ENCODE measurements at places on chromosomes 3 and 15.

DNA sequence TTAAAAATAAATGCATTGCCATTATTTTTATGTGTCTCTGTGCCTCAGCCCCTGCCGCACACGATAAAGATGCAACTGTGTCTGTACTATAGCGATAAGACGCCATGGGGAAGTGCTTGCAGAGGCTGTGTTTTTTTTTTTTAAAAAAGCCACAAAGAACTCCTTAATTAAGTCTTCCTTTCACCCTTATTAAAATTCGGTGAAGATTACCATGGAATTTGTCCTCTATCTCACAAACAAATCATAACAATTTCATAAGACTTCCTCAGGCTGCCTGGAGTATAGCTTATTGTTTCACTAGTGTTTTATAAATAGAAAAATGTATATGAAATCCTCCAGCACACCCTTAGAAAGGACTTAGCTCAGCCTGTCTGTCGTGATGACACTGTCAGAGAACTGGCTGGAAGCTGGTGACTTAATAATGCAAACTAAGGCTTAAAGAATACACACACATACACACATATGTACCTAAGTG is 374.8 kb upstream of the SLCO3A1 start:
- DNase-seq, result no peak

- DNase-seq, result no peak
Measured at GRCh38 chr3:52463416-52463815, 8.0 kb downstream of the NISCH start.

- no peak for DNase-seq
Measured at GRCh38 chr3:30439451-30440053, 166.8 kb upstream of the TGFBR2 start.

DNA sequence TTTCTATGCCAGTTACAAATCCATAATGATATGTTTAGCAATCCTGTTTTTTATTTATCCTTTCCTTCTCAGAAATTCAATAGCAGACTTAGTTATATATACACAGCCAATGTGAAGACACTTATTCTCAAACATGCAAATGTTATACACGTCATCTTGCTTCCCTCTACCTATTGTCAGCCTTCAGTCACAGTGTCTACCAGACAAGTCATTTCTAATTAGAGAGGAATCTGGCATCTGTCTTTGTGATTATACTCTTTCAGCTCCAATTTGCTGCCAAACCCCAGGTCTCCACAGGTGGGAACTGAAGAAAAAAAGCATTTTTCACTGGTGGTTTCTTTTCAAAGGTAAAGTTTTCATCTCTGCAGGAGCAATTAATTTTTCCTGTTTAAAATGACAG is 793.1 kb downstream of the AGBL1 start:
- DNase-seq, result no peak

- no peak for DNase-seq
Measured at GRCh38 chr3:189702066-189702646, 71.0 kb downstream of the TP63 start.

- peak; percentile 9 for DNase-seq
Measured at GRCh38 chr3:62554264-62554799, 181.0 kb upstream of the FEZF2 start.

DNA sequence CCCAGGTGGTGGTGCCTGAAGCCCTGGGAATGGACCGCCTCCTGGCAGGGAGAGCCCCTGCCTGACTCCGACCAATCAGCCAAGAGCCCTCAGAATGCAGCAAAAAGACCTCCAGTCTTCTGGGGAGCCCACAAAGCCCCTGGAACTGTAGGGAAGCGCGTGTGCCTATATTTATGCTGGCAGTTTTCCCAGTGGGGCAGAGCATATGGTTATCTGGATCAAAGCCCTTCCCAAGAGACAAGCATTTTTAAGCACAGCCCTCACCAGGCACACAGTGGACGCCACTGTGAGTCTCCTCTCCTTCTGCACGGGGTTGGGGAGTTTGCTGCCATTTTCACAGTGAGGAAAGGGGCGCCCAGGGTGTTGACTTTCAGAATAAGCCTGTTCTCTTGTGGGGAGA is 80.9 kb upstream of the RPL32 start:
- DNase-seq, result no peak

DNA sequence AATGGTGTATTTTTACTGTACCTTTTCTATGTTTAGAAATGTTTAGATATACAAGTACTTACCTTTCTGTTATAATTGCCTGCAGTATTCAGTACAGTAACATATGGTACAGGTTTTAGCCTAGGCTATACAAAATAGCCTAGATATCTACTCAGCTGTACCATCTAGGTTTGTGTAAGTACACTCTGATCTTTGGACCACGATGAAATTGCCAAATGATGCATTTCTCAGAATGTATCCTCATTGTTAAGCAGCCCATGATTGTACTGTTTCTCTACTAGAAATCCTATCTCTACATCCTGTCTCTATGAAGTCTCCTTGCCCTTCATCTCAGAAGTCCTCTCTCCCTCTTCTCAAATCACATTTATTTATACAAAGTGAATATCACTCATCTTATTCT is 32.8 kb upstream of the ZCWPW2 start:
- no peak for DNase-seq

- DNase-seq, result peak; percentile 24
Measured at GRCh38 chr3:164416491-164417222, 661.6 kb downstream of the SI start.

DNA sequence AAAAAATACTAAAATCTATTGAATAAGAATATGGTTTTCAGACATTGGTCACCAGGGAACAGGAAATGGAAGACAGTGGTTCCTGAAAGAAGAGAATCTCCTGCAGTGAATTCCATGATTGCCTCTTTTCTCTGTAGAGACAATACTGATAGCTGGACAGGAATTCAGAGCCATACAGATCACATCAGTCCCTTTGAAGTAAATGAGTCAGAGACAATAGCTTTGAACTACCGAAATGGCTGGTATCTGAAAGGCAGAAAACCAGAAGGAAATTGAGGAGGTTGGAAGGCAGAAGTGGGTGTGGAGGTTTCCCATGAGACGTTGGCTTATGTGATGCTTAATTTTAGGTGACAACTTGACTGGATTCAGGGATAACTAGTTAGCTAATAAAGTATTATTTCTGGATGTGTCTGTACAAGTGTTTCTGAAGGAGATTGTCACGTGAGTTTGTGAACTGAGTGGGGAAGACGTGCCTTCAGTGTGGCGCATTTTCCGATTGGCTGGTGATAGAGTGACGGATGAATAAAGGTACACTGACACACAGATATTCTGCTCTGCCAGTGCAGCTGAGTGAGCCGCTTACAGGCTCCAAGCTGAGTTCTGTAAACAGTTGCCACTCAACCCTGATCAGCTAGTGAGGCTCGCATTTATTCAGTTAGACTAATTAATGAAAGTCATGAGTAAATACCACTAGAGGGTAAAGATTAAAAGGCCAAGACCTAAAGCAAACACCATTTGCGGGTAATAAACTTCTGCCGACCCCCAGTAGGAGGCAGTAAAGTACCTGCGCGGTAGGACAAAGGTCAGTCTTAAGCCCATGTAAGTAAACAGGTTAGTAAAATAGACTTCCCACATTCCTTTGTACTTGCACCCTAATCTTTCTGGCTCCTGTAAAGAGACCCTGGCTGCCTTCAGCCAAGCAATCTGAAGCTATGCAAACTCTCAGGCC is 1298.6 kb downstream of the SI start:
- no peak for DNase-seq

DNA sequence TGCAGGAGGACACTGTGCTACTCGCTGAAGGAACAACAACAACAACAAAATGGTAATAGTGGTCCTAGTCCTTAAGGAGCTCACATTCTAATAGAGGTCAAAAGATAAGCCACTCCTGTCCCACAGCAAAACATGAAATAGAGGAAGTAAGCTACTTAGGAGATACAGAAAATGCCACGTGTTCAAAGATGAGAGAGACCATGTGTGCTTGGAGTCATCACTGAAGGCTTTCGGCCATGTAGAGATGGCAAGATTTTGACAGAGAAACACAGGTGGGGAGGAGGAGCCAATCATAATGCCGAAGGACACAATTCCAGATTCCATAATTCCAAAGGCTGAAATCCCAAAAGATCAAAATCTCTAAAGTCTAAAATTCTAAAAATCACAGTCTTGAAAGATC is 24.8 kb upstream of the RIOX2 start:
- no peak for DNase-seq

DNA sequence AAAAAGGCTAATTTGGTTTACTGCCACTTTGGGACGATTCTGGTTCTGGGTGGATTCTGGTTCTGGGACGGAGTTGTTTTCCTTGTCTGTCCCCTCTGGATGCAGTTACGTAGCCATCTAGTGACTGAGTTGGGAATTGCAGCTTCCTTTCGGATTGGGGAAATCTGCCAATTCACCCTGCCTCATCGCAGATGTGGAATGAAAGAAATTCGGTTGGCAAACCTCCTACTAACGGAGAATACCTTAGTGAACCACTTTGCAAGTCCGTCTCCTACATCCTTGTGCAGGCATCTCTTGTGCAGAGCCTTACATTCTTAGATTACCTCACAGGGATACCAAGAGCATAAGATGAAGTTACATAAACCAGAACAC is 31.5 kb upstream of the AP4E1 start:
- peak; percentile 88 for DNase-seq

DNA sequence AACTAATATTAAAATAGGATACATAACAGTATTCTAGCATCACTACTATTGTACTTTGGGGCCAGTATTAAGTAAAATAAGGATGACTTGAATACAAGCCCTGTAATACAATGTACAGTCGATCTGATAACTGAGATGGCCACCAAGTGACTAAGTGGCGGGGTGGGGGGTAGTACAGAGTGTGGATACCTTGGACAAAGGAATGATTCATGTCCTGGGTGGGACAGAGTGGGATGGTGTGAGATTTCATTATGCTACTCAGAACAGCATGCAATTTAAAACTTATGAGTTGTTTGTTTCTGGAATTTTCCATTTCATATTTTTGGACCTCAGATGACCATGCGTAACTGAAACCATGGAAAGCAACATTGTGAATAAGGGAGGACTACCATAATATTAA is 46.0 kb downstream of the SLC7A14 start:
- DNase-seq, result no peak

DNA sequence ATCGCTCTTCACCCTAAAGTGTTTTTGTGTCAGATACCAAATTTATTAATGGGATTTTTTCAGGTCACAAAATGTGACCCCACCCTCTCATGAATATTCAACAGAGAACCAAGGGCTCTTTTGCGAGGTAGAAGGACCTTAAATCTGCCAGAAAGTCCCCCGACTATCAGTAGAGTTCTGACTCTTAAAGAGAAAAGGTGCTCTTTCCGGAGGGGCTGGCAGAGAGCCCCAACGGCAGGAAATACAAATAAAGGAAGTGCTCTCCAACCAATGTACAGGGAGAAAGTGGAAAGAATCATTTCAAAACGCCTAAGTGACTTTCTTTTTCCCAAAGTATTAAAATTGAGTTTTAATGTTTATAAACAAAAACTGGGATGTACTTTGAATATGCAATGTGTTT is 517.2 kb downstream of the FOXP1 start:
- DNase-seq, result no peak

DNA sequence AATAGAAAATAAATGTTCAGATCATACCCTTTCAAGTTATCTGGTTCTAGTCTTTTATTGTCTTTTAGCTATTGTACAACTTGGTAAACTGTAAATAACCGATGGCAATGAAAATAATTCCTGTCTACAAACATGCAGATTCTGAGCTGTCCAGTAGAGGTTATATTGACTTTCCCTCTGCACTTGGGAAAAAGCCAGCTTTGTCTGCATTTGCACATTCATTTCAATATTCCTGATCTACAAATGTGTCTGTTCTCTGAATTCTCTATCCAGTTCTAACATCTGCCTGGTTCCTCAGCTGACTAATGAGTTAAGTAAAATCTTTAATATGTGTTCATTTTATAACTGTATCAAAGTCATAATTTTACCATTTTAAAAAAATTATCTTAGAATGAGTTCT is 408.5 kb downstream of the ERC2 start:
- no peak for DNase-seq

DNA sequence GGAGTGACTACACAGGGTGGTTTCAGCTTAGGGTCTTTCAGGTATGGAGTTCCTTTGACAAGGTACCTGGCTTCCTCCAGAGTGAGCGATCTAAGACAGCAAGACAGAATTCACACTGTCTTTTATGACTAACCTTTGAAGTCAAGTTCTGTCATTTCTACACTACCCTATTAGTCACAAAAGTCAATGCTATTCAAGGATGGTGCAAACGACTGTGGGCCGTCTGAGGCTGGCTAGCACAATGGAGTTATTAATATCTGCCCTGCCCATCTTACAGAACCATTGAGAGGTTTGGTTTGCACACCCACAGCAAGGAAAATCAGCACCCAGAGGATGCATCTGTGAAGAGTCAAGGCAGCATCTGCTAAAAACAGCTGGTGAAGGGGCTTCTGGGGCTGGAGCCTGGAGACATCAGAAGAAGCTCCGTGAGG is 62.9 kb upstream of the XCR1 start:
- peak; percentile 15 for DNase-seq

GRCh38 chr3:50047426-50047825 is 41.3 kb upstream of the RBM5 start:
- DNase-seq, result no peak

DNA sequence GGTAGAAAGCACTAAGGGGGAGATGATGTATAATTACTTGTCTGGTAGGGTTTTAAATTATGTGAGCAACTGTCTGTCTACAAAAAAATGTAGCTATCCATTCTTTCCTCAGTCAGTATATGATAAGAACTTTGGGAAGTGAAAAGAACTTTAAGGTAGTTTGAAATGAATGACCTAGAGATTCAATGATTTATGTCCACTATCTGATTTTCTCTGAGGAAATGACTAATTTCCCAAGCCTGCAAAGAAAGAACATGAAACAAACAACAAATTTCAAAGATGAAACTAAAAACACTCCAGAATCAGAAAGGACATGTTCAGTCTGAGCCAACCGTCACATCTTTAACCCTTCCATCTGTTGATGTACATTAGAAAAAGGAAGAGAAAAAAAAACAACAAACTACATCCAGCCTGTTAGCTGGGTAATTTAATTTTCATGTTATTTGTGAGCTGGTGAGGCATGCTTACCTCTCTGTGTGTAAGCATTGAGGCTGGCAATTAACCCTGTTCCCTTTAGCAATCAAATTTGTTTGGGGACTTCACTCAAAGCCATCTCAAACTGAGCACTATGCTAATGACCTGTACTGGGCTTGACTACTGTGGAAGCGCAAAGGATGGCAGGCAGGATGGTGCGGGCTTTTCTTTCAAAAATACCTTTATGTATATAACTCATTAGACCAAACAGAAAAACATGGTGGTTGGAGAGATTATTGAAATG is 220.1 kb downstream of the TUSC7 start:
- DNase-seq, result no peak

DNA sequence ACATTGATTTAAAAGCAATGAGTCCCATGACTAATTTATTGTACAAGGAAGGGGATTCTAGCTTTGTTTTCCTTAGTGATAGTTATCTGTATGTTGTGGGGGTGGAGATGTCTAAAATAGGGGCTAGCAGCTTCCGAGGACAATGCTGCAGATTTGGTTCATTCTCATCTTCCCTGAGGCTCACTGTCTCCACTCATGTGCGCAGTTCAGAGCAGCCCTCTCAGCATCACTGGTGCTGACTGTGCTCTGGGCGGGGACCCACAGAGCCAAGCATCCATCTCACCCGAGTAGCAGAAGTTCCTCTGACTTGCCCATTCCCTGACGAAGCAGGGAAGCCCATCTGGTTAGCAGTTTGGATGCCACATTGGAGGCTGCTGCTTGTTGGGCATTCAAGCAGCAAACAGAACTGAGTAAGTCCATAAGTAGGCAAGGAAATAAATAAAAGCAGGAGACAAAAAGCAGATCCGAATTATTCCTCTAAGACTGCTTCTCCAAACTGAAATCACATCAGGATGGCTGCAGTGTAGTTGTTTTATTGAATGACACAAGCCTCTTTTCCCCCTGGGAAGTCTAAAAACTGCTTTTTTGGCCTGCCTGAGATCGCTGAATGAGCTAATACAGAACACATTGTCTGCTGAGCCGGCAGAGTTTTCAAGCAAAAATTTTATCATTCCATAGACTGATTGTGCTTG is 27.5 kb downstream of the RARB start:
- DNase-seq, result peak; percentile 71

Data from AG08395 (cell line).